ENCODE measurements at places on chromosomes 3 and 15.
A peak's percentile ranks its signal among the peaks of the same experiment; 100 is the strongest.

DNA sequence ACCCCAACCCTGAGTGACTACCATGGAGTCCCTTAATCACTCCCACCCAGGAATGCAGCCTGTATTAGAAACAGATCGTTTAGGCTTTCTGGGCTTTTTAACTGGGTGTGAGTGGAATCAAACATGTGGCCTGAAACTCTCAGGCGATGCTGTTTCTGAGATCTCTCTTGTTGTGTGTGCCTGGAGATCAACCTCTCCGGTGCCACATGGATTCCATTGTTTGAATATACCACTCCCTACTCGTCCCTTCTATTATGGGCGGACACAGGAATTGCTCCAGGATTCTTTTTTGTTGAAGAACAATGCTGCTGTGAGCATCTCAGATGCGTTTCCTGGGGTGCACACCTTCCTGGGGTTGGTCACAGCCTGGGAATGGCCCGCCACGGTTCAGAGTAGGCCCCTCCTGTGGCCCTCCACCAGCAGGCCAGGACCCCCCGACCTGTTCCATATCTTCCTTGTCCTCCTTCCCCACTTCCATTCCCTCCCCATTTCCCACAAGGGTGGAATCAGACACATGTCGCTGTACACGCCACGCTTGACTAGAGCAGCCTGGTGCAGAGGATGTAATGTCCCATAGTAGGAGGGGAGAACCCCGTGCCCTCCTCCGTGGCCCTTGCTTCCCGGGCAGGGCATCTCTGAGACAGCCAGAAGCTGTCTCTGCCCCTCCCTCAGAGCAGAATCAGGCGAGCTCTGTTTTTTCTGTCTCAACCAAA, 36.4 kb upstream of the PRR23E start:
- no peak for DNase-seq

- DNase-seq = no peak
Observed at GRCh38 chr3:101842245-101842934, 6.9 kb upstream of the NFKBIZ start.

GRCh38 chr15:56410721-56411120, 45.5 kb downstream of the TEX9 start:
- DNase-seq = no peak

GRCh38 chr3:39130026-39130425, 22.5 kb downstream of the TTC21A start:
- DNase-seq = no peak

DNA sequence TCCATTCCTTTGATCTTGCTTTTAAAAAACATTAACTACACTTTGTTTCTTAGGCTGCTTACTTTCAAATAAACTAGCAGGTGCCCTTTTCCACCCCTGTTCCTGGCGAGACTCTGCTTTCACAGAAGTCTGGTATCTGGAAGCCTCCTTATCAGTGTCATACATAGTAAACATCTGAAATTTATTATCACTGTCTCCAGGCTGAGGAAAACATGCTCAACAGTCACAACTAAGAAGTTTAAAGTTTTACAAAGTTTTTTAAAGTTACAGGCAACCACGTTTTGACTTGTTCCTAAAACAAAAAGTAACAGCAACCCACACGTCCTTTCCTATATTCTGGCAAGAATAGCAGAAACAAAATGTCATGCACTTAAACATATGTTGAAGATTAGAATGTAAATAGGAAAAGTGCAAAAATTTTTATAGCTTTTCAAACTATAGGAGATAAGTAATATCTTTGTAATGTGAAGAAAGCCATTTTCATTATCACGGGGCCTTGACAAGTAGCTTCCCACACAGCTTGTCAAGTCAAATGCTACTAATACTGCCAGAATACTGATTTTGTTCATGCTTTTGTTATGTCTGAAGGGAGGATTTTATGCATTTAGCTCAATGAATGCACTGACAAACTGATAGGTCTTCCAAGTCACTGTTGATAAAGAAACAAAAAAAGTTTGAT, 275.2 kb upstream of the KCNMB2 start:
- DNase-seq = no peak

DNA sequence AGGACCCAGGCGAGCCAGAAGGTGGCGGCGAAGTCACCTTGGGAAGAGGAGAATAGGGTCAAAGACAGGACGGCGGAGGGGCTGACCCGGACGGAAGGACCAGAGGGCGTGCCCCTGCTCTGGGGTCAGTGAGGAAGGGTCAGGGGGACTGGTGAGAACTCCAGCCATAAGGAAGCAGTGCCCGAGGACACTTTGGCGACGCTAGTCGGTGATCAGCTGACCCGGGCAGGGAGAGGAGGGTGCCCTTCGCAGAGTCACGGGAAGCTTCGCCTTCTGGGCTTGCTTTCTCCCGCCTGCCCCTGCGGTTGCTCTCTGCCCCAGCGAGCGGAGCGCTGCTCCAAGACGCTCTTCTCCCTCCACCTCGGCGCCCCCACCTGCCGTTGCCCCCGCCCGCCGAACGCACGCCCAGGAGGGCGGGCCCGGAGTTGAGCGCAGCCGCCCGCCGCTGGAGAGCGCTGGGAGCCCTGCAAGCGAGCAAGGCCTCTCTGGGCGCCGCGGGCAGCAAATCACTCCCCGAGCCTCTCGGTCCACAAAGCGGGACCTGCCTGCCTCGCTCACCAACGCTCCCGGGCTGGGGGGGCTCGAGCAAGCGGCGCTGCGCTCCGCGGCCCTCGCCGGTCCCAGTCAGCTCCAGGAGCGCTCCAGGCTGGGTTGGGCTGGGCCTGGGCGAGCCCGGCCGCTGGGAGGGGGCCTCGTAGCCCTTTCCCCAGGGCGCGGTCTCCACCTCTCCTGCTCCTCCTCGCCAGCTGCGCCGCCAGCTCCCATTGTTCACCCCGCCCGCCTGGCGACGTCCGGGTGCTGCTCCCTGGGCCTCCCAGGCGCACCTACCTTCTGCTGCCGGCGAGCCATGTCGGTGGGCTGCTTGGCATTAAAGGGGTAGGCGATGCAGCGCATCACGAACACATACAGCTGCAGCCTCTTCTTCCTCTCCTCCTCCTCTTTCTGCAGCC, 1.2 kb downstream of the CADPS start:
- DNase-seq = no peak

- no peak for DNase-seq
Observed at GRCh38 chr3:153783741-153784480, 337.3 kb upstream of the ARHGEF26 start.

DNA sequence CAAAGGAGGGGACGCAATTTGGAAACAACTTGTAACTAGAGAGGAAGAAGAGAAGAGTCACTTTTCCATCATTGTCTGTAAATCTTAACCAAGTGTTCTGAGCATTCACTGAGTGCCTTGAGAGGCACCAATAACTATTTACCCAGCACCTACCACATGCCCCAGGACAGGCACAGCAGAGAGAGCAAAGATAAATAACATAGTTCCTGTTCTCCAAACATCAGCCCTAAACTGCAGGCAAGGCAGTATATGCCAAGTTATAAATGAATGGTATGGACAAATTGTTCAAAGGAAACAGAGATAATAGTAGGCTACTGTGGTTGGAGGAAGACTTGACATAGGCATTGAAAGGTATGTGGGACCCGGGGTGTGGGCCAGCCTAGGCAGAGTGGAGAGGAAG, 45.6 kb downstream of the ITGB5 start:
- DNase-seq = no peak

GRCh38 chr15:22808761-22809280, 22.4 kb downstream of the NIPA1 start:
- no peak for DNase-seq

GRCh38 chr15:25236861-25237155, 202.0 kb downstream of the UBE3A start:
- no peak for DNase-seq

DNA sequence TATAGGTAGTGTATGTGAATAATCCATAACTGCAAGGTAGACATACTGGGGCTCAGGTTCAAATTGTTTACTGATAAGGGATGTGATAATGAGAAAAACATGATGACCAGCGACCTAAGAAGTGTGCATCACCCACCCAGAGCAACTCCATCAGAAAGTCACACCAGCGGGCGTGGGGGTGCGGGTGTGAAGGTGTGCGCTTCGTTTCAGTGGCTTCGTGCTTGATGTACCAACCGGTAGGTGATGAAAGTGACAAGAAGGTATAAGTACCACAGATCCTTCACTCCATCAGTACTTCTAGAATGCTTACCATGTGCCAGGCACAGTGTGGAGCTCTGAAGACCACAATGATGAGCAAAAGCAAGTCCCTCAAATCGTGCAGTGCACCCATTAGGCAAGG, 11.2 kb downstream of the ANP32A start:
- DNase-seq = peak; percentile 18

- DNase-seq = no peak
Observed at GRCh38 chr3:183692436-183692835, 5.2 kb upstream of the YEATS2 start.

- peak; percentile 56 for DNase-seq
Observed at GRCh38 chr3:48429317-48429959, 448 bp downstream of the PLXNB1 start.

DNA sequence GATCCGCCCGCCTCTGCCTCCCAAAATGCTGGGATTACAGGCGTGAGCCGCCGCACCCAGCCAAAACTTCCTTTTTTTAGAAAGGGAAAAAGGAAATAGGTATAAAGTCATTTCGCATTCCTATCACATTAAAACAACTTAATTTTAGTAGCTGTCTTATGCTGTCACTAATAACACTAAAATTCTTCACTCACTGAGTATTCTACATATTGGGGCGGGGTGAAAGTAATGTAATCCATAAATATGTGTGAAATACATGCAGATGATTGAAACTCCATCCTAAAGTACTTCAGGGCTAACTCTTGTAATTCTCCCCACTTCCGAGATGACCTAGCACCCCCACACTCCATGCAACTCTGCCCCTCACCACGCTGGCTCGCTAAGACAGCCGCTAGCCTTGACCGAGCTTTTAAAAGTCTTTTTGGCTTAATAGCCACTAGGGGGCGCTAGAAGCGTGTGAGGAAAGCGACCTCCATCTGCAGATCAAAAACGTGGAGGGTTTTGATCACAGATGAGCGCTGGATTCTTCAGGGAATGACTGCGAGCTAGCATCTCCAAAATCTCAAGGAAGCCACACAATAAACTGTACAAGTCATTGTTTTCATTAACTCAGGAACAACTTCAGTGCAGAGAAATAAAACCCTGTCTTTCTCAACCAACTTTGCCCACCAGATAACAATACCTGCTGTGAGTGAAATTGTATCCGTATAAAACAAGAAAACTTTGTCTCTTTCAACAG, 129.3 kb upstream of the IGF1R start:
- DNase-seq = peak; percentile 51

DNA sequence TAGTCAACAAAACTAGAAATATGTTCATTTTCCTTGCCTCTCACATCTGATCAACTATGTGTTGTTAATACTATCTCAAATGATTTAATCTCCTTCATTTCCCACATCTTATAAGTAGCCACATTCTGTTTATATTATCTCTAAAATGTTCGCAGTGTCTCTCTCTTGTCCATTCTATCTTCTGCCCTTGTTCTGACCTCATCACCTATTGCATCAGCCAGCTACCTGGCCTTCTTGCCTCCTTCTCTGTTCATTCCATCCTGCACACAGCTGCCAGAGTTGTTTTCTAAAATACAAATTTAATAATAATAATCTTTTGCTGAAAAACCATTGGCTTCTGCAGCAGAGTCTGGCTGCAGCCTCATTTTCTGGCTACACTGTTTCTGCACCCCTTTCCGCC, 75.3 kb upstream of the CCNL1 start:
- no peak for DNase-seq

GRCh38 chr15:91471468-91471867, 371.4 kb downstream of the SV2B start:
- DNase-seq = no peak

- no peak for DNase-seq
Observed at GRCh38 chr15:78322724-78323521, 17.2 kb upstream of the CRABP1 start.

DNA sequence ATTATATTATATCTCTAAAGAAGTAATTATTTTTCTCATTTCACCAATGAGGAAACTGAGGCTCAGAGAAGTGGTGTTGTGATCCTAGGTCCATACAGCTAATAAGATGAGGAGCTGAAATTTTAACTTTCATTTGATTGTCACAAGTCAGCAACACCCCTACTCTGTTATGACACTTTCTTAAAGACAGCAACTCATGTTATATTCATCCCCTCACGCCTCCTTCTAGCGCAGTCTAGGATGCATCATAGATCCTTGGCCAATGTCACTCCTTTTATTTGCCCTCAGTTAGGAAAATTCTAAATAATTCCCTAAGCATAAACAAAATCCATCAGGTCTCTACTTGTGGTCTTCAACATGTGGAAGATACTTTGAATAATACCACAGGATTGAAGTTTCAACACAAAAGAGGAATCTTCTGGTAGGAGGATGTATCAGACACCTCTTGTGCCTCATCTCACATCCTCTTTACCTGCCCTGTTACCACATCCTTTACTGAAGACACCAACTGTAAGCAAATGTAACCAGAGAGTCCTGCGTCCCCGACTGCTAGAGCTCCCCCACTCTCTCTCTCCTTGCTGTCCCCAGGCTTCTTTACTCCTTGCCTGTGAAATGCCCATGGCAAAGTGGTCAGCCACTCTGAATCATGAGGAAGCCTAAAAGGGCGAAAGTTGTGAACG, 53.7 kb downstream of the TRIM42 start:
- DNase-seq = no peak

- no peak for DNase-seq
Observed at GRCh38 chr15:41018534-41018933, 65.3 kb downstream of the CHAC1 start.

GRCh38 chr3:45689787-45690145, 570 bp downstream of the SACM1L start:
- DNase-seq = no peak

GRCh38 chr3:27686642-27687041, 35.5 kb downstream of the EOMES start:
- no peak for DNase-seq

- DNase-seq = peak; percentile 37
Observed at GRCh38 chr3:38586546-38587520, 62.7 kb downstream of the SCN5A start.

DNA sequence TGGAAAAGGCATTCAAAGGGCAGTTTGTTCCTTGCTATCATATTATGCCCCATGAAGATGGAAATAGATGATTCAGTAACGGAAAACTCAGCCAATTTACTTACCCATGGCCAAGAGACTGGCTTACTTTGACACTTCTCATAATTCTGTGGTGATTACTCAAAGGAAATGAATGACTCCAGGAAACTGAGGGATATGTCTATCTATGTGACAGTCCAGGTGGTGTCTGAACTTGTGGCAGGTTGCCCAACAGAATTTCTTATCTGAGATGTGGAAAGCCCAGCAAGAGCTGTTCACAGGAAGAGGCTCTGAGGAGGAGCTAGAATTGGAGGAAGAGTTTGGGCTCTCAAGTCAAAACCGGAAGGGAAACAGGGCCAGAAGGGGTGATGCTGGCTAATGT, 91.2 kb downstream of the KCNAB1 start:
- DNase-seq = no peak

DNA sequence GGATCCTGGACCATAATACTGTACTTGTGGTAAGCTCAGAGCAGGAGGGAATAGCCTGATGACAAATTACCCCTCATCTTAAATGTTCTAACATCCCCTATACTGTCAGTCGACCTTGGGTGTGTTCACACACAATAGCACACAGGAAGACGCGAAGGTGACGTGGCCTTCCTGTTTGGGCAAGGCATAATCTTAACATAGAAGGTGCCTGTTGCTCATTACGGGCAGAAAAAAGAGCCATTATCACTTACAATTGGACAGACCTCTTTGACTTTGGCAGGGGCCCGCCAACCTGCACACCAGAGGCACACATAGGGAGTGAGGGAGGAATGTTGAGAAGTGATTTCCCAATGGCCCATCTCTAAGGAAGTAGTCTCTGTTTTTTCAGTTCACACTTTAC, 144.2 kb downstream of the ANO10 start:
- peak; percentile 83 for DNase-seq

- DNase-seq = no peak
Observed at GRCh38 chr15:72340366-72340765, 20.4 kb upstream of the CELF6 start.
